ENCODE measurements at places on chromosomes 4 and X.

GRCh38 chrX:68186552-68187262 is 246.6 kb downstream of the OPHN1 start:
- peak; percentile 47 for DNase-seq

DNA sequence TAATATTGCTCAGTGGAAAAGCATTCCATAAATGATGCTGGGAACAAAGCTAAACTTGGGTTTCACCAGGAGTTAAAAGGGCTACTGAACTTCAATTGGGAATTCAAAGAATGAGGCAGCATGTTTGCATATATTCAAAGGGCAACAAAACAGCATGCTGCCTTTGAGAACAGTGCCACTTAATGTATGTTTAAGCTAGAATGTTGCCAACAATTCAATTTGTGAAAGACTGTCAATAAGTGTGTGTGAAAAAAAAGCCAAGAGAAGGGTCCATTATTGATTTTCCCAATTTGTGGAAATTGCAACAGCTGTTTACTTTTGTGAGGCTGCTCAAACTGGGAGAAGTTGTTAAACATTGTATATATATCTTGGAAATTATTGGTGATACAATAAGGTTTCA is 701.9 kb upstream of the ACTRT1 start:
- no peak for DNase-seq

- no peak for DNase-seq
Observed at GRCh38 chr4:18736551-18736950, 715.0 kb upstream of the LCORL start.

- DNase-seq: no peak
Observed at GRCh38 chr4:99591757-99592156, 17.1 kb downstream of the MTTP start.

GRCh38 chr4:187357821-187358220 is 634.2 kb upstream of the FAT1 start:
- no peak for DNase-seq

GRCh38 chrX:125306335-125306866 is 13.3 kb upstream of the TEX13C start:
- no peak for DNase-seq

- peak; percentile 12 for DNase-seq
Observed at GRCh38 chr4:66357316-66357715, 687.0 kb upstream of the EPHA5 start.

DNA sequence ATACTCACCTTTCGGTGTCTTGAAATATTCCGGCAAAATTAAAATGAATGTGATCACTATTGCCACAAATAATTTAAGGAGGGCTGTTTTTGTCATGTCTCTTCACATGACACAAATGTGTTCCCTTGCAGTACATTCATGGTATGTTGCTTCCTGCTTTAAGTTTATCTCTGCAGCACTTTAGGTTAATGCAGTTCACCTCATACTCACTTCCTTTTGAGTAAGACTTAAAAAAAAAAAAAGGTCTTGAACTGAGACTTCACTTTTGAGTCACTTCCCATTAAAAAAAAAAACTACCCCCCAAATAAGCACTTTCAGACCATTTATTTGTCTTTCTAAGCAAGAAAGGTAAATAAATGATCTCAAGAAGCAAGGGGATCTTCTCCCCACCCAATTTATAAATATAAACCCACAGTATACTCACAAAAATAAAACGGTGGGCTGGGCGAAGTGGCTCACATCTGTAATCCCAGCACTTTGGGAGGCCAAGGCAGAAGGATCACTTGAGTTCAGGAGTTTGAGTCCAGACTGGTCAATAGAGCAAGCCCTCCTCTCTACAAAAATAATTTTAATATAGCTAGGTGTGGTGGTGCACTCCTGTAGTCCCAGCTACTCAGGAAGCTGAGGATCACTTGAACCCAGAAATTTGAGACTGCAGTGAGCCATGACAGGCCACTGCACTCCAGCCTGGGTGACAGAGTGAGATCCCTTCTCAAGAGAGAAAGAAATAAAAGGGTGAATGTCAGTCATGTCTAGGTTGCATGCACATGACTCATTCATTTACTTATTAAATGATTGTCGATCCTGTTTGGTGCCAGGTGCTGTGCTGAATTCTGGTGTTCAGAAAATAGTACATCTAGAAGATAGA is at the start of gene TMEM156:
TMEM156 (minus strand) TSS at position 192 of the 868 bp plus-strand sequence; CDS start at position 96, 96 bp downstream.
- DNase-seq: peak; percentile 80

DNA sequence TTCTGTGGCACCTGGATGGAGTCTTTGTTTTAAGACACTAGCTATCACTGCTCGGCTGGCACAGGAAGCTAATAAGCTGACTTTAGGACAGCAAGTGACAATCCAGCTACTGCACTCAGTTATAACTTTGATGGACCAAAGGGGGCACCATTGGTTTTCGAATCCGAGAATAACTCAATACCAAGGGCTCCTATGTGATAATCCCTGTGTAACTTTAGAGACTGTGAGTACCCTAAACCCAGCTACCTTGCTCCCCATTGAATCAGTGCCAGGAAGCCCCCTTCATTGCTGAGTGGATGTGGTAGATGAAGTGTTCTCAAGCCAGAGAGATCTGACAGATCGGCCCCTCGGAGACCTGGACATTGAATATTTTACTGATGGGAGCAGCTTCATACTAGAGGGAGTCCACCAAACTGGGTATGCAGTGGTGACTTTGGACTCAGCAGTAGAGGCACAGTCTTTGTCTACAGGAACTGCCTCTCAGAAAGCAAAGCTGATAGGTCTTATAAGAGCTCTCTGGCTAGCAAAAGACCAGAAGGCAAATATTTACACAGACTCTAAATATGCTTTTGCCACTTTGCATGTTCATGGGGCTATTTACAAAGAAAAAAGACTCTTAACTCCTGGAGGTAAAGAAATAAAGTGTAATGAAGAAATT is 35.5 kb upstream of the UGT2B7 start:
- DNase-seq: no peak

- no peak for DNase-seq
Observed at GRCh38 chr4:41106081-41106480, 108.3 kb downstream of the APBB2 start.

DNA sequence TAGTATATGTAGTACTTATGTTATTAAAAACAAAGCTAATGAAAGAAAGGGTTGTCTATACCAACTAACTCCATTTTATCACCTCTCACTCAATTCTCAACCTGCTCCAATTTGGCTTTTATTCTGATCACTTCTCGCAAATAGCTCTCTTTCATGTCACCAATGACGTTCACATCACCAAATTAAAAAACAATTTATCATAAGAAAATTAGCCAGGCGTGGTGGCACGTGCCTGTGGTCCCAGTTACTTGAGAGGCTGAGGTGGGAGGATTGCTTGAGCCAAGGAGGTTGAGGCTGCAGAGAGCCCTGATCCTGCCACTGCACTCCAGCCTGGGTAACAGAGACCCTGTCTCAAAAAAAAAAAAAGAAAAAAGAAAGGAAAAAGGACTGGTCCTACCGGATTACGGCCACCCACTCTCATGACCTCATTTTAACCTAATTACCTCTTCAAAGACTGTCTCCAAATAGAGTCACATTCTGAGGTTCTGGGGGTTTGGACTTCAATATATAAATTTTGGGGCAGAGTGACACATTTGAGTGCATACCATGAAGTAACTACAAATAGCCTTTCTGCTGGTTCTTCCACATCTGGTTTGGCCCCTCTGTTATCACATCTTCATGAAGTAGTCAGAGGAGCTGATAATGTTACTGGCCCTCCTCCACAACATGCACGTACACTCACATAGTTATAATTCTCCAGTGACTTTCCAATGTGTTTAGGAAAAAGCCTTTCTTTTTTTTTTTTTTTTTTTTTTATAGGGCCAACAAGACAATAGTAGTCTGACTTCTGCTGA is 15.8 kb upstream of the RBMX start:
- peak; percentile 53 for DNase-seq

DNA sequence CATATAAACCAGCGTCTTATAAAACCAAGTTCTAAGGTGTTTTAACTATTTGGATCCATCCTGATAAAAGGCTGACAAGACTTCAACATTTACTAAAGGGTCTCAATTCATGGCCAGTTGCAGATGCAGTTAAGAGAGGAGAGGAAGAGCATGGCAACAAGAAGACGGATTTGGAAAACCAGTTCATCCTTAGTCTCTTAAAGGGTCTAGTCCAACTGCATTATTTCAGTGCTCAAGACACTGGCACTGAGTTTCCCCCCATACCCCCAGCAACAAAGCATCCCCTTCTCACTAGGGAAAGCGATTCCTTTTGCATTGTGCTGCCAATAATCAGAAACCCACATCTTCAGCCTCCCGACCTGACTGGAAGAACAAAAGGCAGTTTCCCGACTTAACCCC is 90.3 kb upstream of the TFDP3 start:
- no peak for DNase-seq

DNA sequence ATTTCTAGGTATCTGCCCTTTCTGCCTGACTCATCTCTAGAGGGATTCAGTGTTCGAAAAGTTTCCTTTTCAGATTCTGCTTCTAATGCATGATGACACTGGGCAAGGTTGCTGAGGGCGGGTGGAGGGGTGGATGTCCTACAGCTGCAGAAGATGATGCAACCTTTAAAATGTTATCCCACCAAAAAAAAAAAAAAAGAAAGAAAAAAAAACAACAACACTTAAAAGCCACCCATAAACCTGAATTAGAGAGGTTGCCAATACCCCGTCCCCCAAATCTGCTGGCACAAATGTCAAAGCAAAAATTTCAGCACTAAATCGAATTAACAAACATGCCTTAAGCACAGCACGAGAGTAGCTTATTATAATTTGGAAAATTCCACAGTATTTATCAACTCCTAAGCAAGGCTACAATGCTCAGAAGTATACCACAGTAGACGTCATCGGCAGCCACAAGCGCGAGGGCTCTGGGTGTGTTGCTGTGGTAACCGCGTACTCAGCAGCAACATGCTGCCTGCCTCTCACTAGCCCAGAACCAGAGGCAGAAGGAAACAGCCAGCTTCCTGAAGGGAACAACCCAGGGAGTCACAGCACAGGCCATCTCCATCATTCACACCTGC is 167.5 kb upstream of the MAP3K15 start:
- DNase-seq: peak; percentile 94

- DNase-seq: no peak
Observed at GRCh38 chrX:6227453-6227835, 1.2 kb downstream of the NLGN4X start.

- DNase-seq: peak; percentile 91
Observed at GRCh38 chr4:87092389-87093141, 127.9 kb downstream of the KLHL8 start.
